ENCODE measurements at places on chromosomes 7 and 10.

GRCh38 chr10:50379616-50380015 lies 128.3 kb upstream of the ASAH2 start:
- no peak for DNase-seq

DNA sequence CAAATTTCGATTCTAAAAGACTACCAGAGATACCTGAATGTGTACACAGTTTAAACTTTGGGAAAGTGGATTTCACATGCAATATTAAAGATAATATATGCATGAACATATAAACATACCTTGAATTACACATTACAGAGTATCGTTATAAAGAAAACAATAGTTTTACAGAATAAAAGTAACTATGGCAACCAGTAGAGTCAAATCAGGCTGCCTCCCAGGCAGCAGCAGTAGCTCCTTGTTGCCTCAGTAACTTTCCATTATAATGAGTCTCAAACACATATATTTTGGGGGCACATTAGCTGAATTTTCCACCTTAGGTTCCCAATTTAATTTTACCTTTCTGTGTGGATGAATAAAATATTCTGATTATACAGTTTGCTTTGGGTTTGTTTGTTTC lies 164.4 kb upstream of the FEZF1 start:
- no peak for DNase-seq

DNA sequence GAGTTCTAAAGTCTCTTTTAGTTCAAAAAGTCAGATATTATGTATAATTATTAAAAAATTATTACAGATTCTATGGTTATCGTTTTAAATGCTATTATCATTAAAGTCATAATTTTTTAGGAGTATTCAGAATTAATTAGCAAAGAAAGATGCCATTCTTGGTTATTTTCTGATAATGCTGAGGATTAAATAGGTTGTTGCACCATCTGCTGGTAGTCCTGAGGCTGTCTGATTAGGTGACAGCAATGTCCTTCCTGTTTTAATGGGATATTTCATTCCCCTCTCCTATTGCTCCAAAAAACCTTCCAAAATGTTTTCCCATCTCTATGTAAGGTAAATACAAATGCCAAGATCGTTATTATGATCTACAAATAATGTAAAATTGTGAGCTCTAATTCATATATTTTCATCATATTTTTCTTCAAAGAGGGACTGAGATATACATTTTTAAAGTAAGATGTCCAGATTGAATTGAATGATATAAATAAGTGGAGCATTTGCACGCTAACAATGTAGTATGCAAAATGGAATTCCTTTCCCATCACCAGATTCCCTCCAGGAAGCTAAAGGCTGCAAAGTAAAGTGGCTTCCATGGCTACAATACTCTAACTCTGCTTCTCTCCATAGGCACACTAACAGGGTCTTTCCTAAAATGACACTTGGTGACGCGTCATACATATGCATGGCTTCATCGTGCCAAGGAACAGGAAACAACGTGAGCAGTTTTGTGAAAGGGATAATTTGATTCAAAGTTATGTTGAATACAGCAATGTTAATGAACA lies 58.8 kb upstream of the AKR1E2 start:
- DNase-seq, result no peak

- DNase-seq, result no peak
Observed at GRCh38 chr7:132113536-132114371, 462.5 kb downstream of the PLXNA4 start.

DNA sequence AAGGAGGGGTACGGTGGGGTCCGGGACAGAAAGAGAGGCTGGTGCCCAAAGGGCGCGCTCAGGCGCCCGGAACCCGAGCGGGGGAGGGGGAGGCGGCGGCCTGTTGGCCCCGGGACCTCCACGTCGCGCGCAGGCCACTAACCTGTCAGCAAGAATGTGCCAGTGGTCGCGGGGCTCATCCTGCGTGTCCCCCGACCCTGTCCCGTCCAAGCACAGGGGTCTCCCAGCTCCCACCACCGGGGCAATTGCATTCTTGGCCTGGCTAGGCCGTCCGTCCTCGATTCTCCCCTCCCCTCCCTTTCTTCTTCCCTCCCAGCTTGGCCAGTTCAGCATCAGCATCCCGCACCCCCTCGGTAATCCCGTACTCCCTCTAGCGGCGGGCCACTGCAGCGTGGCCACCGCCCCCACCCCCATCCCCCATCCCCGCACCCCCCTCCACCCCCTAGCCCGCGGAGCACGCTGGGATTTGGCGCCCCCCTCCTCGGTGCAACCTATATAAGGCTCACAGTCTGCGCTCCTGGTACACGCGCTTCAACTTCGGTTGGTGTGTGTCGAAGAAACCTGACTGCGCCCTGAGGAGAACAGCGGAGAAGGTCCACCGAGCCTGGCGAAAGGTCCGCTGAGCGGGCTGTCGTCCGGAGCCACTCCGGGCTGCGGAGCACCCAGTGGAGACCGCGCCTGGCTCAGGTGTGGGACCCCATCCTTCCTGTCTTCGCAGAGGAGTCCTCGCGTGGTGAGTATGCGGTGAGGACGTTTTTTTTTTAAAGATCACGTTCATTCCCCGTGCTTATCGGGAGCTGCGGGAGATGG lies at the start of gene SGCE:
TSS of gene SGCE (minus strand) at position 286 of the 810 bp plus-strand sequence. CDS start at position 251, 35 bp downstream.
- peak; percentile 32 for DNase-seq

DNA sequence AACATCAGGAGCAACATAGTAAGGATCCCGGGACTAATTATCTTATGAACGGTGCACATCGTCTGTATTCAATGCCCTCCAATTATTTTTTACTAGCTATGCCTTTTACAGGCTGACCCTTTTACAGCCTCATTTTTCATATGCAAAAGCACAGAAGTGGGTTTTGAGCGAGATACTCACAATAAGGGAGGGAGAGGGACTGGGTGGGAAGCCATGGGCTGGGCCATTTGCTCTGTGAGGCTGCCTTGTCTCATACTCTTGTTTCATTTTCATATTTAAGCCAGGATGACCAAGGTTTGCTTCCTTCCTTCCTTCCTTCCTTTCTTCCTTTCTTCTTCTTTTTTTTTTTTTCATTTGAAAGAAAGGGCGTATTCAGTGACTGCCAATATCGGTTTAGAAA lies 259.3 kb downstream of the TRIL start:
- DNase-seq, result no peak

- DNase-seq, result no peak
Observed at GRCh38 chr10:52215745-52216361, 98.2 kb upstream of the DKK1 start.

- DNase-seq, result no peak
Observed at GRCh38 chr10:119688033-119688508, 36.9 kb downstream of the BAG3 start.

DNA sequence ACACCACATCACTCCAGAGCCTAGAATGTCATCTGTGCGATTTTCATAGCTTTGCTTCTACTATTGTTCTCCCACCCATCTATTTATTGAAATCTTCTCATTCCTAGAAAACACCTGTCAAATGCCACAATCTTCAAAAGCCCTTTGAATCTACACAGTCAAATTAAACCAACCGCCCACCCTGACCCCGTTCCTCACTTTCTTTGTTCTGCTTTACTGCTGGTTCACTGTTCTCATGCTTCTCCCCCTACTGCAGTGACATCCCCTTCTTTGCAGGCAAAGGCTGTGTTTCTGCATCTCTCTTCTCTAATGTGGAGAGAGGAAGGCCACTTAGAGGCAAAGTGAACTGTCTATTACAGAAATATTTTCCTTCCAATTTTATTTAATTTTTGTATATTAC lies 152.4 kb upstream of the NEBL start:
- no peak for DNase-seq

- peak; percentile 36 for DNase-seq
Observed at GRCh38 chr10:113991091-113991860, 52.4 kb upstream of the ADRB1 start.

DNA sequence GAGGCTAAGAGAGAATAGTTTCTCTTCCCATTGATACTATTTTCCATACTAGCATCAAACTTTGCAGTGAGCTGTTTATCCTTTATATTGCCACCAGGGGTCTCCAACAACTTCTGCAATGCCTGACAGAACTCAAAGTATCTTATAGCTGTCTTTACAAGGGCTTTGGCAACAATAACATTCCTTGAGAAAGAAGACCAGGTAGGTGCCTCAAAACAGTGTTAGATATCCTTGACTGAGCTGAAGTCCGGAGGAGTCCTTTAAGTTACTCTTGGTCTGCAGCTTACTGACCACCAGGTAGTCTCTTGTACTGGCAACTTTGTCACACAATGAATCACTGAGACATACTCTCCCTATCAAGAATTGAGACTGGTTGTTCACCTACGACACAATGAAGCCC lies 30.0 kb upstream of the TES start:
- no peak for DNase-seq

GRCh38 chr7:107628461-107629064 lies 32.1 kb upstream of the SLC26A4 start:
- no peak for DNase-seq

- no peak for DNase-seq
Observed at GRCh38 chr7:69365651-69366192, 232.6 kb upstream of the AUTS2 start.

GRCh38 chr7:140238778-140239652 lies 62.2 kb upstream of the KDM7A start:
- no peak for DNase-seq
